ENCODE measurements at places on chromosomes 5 and 9.

- DNase-seq, result no peak
Observed at GRCh38 chr5:95070453-95070852, 214.4 kb downstream of the MCTP1 start.

GRCh38 chr5:124262470-124262869 lies 484.0 kb downstream of the ZNF608 start:
- DNase-seq, result no peak

DNA sequence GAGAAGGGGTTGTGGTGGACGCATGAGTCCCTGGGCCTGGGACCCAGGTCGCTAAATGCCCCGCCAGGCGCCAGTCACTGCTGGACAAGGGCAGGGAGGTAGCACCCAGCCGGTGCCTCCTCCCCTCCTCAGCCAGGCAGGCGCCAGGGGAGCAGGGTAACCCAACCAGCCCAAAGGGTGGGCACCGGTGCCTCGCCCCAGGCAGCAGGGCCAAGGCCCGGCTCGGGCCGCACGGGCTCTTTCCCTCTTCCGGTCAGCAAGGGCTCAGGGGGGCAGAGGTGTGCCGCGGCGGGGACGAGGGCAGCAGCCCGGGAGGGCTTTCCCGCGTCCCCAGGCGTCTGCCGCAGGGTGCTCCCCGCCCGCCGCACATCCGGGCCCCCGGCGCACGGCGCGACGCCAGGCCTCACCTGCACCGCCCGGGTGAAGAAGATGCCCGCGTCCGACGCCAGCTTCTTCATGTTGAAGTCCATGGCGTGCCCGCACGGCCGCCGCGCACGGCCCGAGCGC lies 393 bp downstream of the SH3GLB2 start:
- no peak for DNase-seq

- DNase-seq, result no peak
Observed at GRCh38 chr5:54254482-54255198, 55.7 kb downstream of the ARL15 start.

GRCh38 chr9:112380825-112381221 lies 915 bp downstream of the HSDL2 start:
- DNase-seq, result no peak

Data from progenitor cell of endocrine pancreas (in vitro differentiated cells).